Epithelial cell of alveolus of lung (primary cell): ENCODE measurements at places on chromosomes 4 and X. TPM values are rescaled to one million over a fixed set of nuclear protein-coding genes. Genes with fewer than 3 reads are reported as not detected.

Gene FGFBP1
- total RNA-seq, result 0.65 TPM in 1 of 2 replicates, not detected in the other

Gene FRG2
- not detected in 2 replicates for total RNA-seq

Gene PRRG1
- total RNA-seq, result 8.7 and 20.0 TPM in 2 replicates

Gene CLDN22
- total RNA-seq, result not detected in 2 replicates

Gene TCEAL1
- total RNA-seq, result 10.3 and 22.7 TPM in 2 replicates
